Smooth muscle cell of the coronary artery (primary cell): ENCODE measurements at places on chromosomes 16 and 17. TPM values are rescaled to one million over a fixed set of nuclear protein-coding genes. Genes with fewer than 3 reads are reported as not detected.

CSH2 gene
- total RNA-seq: not detected in 2 replicates

PTRH2 gene
- total RNA-seq: 13.9 and 25.9 TPM in 2 replicates

APOH gene
- not detected in 2 replicates for total RNA-seq

BLMH gene
- total RNA-seq: 28.5 and 41.8 TPM in 2 replicates

ANKS3 gene
- total RNA-seq: 27.2 and 30.7 TPM in 2 replicates

CLDN9 gene
- not detected in 2 replicates for total RNA-seq

CIITA gene
- total RNA-seq: 0.08 and 0.12 TPM in 2 replicates

CCL16 gene
- not detected in 2 replicates for total RNA-seq

UMOD gene
- not detected in 2 replicates for total RNA-seq
